ENCODE measurements at places on chromosomes 3 and 15.

DNA sequence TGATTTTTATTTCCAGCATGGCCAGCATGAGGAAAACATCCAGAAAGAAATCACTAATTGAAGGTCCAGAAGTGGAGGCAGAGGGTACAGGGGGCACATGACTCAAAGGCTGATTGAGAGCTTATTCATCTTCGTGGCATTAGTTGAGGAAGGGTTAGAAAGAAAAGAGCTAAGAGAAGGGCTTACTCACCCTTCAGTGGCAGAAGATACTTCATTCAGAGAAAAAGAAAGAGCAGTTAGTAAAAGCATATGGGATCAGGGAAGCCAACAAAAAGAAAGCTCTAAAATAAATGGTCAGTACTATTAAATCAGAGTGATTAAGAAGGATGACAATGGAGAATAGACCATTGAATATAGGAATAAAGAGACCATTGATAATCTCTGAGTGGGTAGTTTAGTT is 25.2 kb downstream of the GAP43 start:
- DNase-seq = no peak

DNA sequence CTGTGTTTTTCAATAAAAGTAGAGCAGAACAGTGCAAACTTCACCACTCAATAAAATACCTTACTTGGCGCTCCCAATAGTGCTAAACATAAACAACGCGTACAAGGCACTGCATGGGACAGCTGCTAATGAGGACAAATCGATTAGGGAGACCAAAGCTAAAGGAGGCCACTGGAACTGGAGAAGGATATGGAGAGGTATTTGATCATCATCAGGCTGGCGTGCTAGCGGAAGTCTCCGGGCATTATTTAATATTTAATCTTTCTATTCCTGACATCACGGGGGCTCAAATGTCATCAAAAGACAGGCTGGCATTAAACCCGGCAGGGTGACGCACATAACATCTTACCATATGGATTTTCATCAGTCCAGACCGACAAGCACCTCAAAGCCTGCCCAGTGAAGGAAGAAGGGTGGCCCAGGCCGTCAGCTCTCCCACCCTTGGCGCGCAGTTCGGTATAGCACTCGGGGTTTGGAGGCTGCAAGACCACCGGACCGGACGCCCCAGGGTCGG is 604 bp downstream of the CCPG1 start:
- DNase-seq = no peak

- no peak for DNase-seq
Observed at GRCh38 chr3:73685061-73685460, 60.3 kb upstream of the PDZRN3 start.

- no peak for DNase-seq
Observed at GRCh38 chr3:99708207-99708745, 69.9 kb downstream of the COL8A1 start.

GRCh38 chr15:37446921-37447320 is 346.6 kb upstream of the MEIS2 start:
- no peak for DNase-seq

DNA sequence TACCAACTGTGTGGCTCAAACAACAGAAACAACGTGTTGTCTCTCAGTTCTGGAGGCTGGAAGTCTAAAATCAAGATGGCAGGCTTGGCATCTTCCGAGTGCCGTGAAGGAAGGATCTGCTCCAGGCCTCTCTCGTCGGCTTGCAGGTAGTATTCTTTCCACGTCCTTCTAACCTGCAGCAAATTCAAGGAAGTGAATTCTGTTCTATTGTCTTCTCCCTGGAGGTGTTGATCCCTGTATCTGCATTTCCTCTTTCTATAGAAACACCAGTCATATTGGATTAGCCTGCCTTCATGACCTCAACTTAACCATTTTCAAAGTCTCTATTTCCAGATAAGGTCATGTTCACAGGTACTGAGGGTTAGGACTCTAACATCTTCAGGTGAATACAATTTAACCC is 512.1 kb downstream of the GABRG3 start:
- no peak for DNase-seq

GRCh38 chr3:97871186-97871585 is 49.4 kb downstream of the CRYBG3 start:
- DNase-seq = no peak

DNA sequence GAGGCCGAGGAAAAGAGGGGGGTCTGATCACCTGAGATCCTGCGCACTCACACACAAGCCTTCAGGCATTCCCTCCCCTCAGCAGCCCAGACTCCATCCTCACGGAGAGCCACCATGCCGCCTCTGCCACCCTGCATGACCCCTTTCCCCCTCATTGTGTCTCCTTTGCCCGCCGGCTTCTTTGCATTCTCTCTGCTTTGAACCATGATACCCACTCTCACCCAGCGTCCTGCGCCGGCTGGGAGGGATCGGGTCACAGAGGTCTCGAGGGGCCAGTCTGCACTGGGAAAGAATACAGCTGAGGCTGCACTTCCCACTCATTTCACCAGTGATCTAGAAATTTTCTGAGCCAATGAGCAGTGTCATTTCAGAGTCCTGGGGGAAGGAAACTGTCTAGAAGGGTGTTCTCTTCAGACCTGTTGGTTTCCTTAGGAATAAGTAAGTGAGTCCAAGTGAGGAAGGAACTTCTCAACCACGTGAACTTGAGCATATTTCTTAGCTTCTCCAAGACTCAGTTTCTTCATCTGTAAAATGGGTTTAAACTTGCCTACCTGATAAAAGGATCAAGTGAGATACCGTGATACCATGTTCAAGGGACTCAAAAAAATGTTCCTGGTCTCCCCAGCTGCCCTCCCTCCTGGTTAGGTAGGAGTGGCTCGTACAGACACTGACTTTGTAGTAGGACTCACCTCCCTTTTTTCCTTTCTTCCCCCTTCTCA is 96.7 kb downstream of the TOP2B start:
- DNase-seq = no peak

GRCh38 chr3:156598413-156598812 is 43.5 kb upstream of the SSR3 start:
- no peak for DNase-seq

DNA sequence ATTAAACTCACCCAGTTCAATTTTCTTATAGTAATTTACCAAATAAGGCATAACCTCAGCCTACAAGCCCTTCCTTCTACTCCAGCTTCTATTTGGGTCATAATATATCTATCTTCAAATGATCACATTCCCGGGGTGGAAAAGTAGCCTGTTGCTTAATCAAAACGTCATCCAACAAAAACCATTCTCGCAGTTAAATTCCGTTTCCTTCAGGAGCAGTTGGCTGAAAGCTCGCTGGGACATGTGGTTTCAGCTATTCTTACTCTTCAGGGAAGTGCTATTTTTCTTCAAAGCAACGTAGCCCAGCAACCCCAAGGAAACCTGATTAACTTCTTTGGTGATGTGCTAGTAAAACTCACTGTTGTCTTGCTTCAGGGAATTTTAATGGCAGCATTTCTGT is 59.6 kb downstream of the MAGI1 start:
- DNase-seq = no peak

DNA sequence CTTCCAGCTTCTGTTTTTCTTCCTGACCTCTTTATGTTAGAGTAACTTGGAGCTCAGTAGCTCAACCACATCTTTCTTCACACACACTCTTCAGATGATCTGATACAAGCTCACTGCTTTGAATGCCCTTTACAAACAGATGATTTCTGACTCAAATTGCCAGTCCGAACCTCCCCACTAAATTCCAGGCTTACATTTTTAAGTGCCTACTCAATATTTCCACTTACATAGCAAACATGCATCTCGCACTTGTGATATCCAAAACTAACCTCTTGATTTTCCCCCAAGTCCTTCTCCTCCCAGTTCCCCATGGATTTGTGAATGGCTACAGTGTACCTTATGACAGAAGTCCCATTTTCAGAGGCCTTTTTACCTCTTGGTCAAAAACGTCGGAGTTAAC is 139.1 kb downstream of the GBE1 start:
- DNase-seq = no peak

GRCh38 chr3:122873741-122874515 is 79.1 kb downstream of the SLC49A4 start:
- no peak for DNase-seq

GRCh38 chr15:51348688-51349087 is 7.2 kb downstream of the GLDN start:
- DNase-seq = peak; percentile 60

- DNase-seq = no peak
Observed at GRCh38 chr15:88810446-88810845, 7.2 kb downstream of the ACAN start.

DNA sequence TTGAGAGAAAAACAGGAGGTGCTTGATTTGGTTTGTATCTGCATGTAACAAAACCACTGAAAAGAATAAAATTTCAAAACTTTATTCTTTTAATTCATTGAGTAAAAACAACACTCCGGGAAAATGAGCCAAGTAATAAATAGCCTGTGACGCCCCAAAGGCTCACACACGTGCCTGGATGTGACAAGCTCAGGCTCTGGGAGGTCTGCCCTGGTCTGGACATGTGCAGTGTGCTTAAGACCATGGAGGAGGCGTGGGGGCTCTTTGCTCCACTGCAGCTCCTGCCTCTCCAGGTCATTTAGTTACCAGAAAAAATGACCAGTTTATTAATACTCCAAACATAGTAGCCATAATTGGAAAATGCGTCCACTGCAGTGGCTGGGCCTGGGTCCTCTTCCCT is 8.6 kb upstream of the NME9 start:
- DNase-seq = no peak

DNA sequence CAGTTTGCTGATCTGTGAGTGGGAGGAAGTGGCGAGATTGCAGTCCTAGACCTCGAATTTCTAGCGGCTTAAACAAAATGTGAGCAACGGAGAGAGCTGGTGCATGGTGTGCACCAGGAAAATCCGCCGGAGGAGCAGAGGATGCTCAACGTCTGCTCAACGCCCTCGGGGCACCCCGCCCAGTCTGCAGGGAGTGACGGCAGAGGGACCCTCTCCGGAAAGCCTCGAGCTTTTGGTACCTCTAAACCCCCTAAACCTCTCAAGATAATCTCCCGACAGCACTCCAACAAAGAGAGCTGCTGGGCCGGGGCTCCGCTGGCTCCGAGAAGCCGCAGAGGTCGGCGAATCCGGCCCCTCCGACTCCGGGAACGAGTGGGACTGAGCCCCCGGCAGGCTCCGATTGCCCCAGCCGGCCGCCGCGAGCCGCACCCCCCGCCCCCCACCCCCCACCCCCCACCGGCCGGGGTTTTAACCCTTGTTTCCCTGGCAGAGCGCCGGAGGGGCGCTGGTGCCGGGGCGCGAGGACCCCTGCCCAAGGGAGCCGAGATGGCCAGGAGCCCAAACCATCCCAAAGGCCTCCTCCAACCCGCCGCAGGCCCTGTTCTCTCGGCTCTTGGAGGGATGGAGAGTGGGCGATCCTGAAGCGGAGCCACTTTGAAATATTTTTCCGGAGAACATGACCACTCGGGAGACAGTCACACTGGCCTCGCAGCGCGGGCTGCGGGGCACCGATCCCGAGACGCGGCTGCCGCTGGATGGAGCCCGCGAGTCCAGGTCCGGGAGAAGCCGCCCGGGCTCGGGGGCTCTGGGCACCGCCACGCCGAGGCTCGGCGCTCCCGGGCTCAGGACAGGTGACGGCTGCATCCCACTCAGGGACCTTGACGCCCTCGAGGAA is 1.5 kb downstream of the MEGF11 start:
- peak; percentile 84 for DNase-seq

GRCh38 chr3:142027735-142028134 is 121.6 kb downstream of the TFDP2 start:
- DNase-seq = no peak

DNA sequence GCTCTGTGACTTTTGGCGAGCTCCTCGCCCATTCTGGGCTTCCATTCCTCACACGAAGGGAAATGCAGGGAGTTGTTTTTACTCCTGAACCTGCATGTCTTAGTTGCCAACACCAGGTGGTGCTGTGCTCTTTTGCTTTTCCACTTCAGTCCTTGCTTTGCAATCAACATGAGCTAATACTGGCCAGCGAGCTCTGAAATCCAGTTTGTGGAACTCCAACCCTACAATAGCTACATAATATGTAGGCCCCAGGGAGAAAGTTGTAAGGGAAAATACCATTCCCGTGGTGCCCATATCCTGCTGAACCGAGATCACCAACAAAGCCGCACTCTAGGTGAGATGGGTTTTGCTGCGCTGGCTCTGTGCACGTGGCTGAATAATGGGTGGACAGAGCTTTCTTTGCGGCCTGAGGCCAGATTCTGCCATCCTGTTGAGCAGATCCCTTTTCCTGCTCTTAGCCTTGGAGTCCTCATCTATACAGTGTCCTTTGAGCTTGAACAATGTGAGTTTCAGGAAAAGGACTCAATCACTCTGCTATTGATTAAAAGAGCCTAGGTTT is 25.0 kb downstream of the LSM3 start:
- peak; percentile 76 for DNase-seq

- DNase-seq = no peak
Observed at GRCh38 chr3:138093721-138094120, 21.7 kb downstream of the DZIP1L start.

DNA sequence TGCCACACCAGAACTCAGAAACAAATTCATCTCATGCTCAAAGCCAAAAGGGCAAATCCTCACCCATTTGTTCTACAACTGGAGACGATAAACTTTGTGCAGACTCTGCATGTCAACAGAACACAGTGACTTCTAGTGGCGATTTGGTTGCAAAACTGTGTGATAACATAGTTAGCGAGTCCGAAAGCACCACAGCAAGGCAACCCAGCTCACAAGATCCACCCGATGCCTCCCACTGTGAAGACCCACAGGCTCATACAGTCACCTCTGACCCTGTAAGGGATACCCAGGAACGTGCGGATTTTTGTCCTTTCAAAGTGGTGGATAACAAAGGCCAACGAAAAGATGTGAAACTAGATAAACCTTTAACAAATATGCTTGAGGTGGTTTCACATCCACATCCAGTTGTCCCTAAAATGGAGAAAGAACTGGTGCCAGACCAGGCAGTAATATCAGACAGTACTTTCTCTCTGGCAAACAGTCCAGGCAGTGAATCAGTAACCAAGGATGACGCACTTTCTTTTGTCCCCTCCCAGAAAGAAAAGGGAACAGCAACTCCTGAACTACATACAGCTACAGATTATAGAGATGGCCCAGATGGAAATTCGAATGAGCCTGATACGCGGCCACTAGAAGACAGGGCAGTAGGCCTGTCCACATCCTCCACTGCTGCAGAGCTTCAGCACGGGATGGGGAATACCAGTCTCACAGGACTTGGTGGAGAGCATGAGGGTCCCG is 199.7 kb downstream of the AKAP13 start:
- DNase-seq = peak; percentile 44

All from GM10248 (cell line).